ENCODE measurements at places on chromosomes 7 and 10.

- DNase-seq: no peak
These were observed 312.4 kb upstream of the CDC14C start for GRCh38 chr7:48611993-48612392.

GRCh38 chr7:93913197-93913596 lies 6.8 kb downstream of the GNGT1 start:
- DNase-seq: no peak

DNA sequence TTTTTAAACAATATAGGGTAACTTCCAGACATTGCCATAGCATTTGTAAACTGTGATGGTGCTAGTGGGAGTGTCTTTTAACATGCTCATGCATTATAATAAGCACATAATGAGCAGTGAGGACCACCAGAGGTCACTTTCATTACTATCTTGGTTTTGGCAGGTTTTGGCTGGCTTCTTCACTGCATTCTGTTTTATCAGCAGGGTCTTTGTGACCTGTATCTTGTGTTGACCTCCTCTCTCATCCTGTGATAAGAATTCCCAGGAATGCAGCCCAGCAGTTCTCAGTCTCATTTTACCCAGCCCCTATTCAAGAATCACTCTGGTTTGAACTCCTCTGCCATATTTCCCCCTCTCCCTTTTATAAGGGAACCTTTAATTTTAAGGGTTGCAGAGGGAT lies 91.3 kb downstream of the ZNF467 start:
- no peak for DNase-seq

DNA sequence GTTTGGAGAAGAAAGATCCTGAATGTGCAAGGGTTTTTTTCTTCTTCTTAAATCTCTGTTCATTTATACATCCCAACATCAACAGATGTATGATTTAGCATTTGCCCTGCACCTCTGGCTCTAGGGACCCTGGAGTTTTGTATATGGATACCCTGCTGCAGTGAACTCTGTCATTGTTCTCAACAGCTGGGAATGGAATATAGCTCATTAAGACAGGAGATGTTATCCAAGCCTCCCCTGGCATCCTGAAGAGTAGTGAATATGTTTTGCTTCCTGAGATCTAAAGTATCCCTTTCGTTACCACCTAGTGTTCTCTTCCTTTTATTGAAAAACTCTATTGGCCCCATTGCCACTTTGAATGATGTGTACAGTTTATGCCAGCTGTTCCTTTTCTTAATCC lies 275.9 kb downstream of the EXOC4 start:
- no peak for DNase-seq

DNA sequence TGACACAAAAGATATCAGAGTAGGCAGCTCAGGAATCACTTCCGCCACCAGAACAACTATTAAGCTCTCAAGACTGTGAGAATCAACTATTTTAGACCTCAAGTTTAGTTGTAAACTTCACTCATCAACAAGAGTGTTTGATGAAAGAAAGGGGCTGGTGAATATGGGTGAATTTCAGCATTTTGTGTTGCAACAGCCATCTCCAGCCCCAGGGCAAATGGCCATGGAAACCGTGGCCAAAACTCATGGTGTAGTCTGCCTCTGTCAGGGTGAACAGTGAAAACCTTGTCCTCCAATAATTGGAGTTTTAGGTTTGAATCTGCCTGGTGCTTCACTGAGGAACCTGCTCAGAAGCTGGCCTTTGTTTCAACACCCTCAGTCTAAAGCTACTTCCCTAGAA lies 60.0 kb downstream of the POLR1F start:
- DNase-seq: no peak

DNA sequence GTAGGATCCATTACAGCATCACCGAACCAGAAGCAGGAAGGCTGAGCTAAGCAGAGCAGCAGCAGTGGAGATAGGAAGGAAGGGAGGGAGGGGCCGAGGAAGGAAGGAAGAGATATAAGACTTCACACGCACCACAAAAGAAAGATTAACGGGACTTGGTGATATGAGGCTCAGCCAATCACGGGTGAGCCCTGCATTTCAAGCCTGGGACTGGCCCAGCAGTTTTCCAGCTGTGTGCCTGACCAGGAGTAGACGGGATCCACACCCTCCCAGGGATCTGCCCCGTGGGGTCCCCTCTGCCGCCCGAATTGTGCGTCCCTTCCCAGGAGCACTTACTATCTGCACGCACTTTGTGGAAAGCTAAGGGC lies 16.2 kb downstream of the ATG9B start:
- no peak for DNase-seq

DNA sequence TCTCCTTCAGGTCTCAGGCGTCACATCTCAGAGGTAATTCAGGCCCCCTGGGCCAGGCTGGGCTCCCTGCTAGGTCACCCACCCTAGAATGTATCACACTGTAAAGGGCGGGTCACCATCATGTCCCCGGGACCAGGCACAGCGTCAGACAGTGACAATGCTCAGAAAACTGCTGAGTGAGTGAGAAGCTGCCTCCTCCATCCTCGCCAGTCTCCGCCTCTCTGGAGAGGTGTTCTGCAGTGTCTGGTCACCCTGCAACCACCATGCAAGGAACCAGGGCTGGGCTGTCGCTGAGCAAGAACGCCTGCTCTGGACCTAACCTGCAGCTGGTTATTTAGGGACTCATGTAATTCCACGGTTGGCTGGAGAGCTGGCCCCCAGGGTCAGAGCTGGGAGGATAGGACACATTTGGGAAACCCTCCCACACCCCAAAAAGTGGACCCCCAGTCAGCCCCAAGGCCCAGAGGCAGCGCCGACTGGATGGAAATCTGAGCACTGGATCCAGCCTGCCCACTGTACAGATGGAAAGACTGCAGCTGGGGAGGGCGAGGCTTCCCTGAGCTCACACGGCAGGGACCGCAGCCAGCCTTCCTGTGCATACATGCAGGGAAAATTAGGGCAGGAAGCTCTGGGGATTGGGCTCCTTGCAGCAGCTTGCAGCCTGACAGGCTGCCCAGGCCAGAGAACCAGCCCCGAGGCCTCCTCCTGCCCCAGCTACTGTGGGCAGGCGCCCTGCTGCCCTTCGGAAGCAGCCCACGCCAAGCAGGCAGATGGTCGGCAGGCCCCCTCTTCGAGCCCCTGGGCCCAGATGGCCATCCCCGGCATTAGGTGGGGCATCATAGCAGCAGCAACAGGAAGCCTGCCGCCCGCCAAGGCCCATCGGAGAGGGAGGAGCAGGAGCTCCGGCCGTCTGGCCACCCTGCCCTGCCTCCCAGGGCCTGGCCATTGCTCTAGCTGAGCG lies 105.4 kb upstream of the ZMIZ1 start:
- DNase-seq: no peak

- no peak for DNase-seq
These were observed 35.0 kb downstream of the YKT6 start for GRCh38 chr7:44235582-44236332.

GRCh38 chr10:13589316-13589715 lies 2.6 kb downstream of the PRPF18 start:
- no peak for DNase-seq

GRCh38 chr7:37394158-37394557 lies 54.5 kb downstream of the ELMO1 start:
- no peak for DNase-seq

- DNase-seq: no peak
These were observed 48.1 kb downstream of the PARD3 start for GRCh38 chr10:34766811-34767494.

- peak; percentile 22 for DNase-seq
These were observed 644.4 kb downstream of the GRM8 start for GRCh38 chr7:126608339-126608776.

- no peak for DNase-seq
These were observed 4.7 kb downstream of the ZNF239 start for GRCh38 chr10:43569681-43570080.

- no peak for DNase-seq
These were observed 610.1 kb downstream of the LRMDA start for GRCh38 chr10:76041551-76041950.

DNA sequence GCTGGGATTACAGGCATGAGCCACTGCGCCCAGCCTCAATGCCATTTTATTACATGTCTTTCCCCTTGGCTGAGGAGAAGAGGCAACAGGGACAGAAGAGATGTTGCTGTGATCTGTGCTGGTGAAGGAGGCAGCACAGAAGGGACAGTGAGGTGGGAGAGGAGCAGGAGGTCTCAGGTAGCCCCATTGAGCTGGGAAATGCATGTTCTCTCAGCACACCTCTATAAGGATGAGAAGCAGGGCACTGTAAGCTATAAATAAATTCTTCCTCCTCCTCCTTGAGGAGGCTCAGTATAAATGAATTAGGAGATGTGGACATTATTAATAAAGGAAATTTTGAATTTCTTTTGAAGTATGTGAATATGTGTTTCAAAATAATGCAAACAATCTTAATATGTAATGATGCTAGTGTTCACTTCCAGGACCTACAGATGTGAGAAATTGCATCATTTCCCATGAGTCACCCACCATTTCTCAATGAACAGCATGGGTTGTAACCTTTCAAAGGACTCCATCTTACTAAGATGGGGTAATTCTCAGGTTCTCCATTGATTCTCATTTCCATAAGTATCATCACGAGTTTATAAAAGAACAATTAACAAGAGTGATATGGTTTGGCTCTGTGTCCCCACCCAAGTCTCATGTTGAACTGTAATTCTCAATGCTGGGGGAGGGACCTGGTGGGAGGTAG lies 88.9 kb upstream of the ODAD2 start:
- no peak for DNase-seq

GRCh38 chr7:71255537-71256178 lies 123.7 kb downstream of the GALNT17 start:
- DNase-seq: no peak

GRCh38 chr7:127978421-127978820 lies 52.8 kb downstream of the LRRC4 start:
- DNase-seq: no peak

GRCh38 chr7:159060440-159060839 lies 84.2 kb downstream of the VIPR2 start:
- no peak for DNase-seq

- no peak for DNase-seq
These were observed 26.9 kb downstream of the PPP1R3C start for GRCh38 chr10:91605968-91606367.

DNA sequence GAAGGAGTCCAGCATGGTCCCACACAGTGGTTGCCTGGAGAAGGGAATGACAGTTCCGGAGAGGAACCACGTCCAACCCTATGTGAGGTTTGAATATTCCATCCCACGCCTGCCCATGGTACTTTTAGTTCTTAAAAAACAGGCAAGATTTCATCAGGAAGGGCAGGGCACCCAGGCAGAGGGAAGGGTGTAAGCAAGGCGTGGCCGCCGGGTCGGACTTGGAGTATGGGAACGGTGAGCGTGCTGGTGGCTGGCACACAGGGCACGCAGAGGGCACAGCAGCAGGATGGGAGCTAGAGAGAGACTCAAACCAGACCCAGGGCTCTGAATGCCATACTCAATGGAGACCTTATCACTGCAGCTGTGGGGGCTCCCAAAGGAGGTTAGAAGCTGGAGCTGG lies 34.3 kb downstream of the FAM53B start:
- DNase-seq: no peak

DNA sequence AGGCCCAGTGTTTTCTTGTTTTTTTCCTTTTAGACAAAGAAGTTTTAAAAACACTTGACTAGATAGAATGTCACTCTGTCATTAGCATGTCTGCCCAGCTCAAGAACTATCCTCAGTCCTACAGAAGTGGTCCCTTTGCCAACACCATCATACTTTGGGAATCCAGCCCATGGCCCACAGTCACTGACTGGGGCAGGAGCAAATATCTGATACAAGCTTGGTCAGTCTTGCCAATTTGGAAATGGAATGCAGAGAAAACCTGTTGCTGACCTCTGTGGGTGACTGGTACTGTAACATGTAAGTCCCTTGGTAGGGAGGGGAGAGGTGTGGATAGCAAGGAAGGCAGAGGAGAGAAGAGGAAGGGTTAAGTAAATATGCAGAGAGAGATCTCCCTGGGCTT lies 47.8 kb downstream of the IPMK start:
- DNase-seq: no peak

DNA sequence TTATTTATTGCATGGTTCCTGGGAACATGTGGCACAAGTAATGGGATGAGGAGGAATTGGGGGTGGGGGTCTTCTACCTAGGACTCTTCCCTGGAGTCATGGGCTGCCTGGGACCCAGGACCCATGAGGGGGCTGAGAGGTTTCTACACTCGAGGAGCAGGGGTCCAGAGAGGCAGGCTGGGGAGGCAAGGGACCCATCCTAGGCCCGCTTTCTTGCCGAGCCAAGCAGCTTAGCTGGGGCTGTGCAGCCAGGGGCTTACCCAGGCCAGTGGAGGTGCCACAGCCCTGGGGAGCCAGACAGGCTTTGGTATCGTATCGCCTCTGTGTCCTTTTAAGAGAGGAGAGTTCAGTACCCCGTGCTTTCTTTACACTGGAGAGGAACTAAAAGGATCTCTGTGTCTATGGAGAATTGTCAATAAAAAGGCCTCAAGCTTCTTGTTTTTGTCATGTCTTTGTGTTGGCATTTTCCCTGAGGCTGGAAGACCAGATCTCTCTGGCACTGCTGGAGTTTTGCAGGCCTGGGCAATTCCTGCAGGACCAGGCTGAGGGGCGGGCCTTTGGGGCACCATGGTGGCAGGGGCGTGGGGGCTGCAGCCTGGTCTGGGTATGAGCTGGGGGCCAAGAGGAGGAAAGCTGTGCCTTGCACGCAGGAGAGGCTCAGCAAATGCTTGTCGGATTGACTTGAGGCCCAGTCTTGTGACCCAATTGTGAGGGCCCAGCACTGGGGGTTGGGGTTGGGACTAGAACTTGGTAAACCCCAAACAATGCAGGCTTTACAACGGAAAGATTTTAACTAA lies 11.1 kb downstream of the SFRP5 start:
- no peak for DNase-seq

GRCh38 chr7:83441-83840 lies 108.9 kb upstream of the FAM20C start:
- no peak for DNase-seq

DNA sequence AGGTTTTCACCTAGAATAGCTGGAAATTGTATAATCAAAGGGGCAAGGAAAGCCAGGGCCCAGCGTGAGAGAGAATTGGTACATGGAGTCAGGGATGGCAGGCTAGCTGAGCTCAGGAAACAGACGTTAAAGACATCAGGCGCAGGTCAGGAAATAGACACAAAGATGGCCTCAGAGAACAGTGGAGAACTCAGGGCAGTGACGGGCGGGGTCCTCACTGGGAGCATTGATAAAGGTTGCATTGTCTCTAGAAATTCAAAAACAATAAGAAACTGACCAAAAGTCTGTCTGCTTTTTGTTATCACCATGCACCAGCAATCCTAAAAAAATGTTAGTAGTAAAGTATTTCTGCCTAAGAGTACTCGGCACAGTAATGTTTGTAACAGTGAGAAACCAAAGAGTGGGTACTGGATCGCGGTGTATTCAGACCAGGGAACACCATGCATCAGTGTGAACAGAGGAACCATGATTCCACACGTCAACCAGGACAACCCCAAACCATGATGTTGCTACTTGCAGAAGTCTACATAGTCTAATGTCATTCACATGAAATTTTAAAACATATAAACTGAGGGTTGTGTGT lies 81.9 kb upstream of the AUTS2 start:
- no peak for DNase-seq

- no peak for DNase-seq
These were observed 16.2 kb downstream of the CCNY start for GRCh38 chr10:35352512-35352911.

- DNase-seq: no peak
These were observed 250.2 kb downstream of the DPP6 start for GRCh38 chr7:154302380-154302779.
